ENCODE measurements at places on chromosomes 13 and 19. TPM values are rescaled to one million over a fixed set of nuclear protein-coding genes. Genes with fewer than 3 reads are reported as not detected.

DNA sequence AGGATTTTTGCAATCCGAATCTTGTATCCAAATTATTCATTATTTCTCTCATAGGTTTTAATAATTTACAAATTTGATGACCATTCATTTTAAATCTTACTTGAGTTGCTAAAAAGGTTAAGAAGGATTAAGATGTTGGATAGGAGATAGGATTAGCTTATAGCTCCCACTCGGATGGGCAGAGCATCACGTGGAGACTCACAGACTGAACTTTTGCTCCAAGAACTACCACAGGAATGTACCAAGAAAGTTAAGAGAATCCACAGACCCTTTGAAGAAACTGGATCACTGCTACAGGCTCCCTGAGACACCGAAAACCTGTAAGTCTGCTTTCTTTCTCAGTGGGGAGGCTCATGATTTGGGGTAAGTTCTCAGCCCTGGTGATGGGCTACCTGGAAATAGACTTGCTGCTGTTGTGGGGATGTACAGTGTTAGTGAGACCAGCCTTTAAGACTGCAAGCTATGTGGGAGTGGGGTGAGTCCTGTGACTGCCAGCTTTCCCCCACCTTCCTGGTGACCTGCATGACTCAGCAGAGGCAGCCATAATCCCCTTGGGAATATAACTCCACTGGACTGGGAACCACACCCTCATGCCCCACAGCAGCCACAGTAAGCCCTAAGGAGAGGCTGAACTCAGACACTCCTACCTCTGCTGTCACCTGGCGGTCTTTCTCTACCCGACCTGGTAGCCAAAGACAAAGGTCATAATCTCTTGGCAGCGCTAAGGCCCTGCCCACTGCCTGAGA, 1458.0 kb downstream of the OLFM4 start:
- no peak for DNase-seq

MBD3L3 gene
- not detected for total RNA-seq

SIGLEC7 gene
- total RNA-seq: under 0.01 TPM

GRCh38 chr13:114048443-114048842, 74.6 kb upstream of the C13orf46 start:
- no peak for DNase-seq
